H9 (cell line): ENCODE measurements at places on chromosomes 4 and X. TPM values are rescaled to one million over a fixed set of nuclear protein-coding genes. Genes with fewer than 3 reads are reported as not detected.

DNA sequence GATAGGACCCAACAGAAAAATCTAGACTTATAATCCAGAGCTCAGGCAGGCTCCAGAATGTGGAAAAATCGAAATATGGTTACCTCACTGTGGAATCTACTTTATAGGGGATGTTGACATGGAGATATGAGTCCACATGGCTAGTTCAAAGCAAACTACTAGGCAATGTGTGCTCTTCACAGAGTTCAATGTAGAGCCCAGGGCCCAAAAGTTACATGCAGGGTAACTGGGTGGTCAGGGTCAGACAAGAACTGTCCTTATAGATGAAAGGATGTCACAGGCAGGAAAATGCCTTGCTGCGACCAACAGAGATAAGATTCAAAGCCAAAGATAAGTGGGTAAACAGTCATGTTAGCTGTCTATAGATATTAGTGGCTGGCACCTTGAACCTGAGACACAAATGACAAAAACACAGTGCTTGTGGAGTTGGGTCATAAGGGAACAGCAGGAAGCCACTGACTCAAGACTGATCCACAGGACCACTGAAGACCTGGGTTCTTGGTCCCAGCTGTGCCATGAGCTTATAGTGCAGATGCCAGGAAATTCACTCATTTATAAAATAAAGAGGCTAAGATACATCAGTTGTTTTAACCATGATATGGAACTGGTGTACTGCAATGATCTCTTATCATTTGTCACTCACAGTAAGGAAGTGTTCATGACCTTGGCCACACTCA lies 101.7 kb upstream of the MBNL3 start:
- DNase-seq = no peak
- H3K36me3 ChIP-seq = no peaks in the 10 kb centered on the region
- H3K27ac ChIP-seq = no peak overlapping the region

DNA sequence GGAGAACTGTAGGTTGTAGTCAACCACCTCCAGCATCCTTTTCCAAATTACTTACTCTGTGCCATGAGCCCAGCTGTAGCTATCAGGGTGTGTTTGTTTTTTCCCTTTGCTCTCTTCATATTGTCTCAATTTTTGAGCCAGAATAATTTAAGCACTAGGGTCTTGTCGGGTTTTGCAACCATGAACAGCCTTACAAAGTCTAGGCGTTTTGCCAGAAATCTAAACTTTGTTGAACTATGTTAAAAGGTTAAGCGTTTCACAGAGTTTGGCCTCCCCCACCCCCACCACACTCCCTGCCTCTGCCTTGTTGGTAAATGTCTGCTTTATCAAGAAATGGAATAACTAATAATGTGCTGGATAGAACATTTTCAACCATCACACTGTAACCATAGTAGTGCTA lies 190.6 kb upstream of the TTC29 start:
- DNase-seq = no peak
- no peak overlapping the region for H3K4me3 ChIP-seq
- no peaks in the 10 kb centered on the region for H3K4me1 ChIP-seq

DNA sequence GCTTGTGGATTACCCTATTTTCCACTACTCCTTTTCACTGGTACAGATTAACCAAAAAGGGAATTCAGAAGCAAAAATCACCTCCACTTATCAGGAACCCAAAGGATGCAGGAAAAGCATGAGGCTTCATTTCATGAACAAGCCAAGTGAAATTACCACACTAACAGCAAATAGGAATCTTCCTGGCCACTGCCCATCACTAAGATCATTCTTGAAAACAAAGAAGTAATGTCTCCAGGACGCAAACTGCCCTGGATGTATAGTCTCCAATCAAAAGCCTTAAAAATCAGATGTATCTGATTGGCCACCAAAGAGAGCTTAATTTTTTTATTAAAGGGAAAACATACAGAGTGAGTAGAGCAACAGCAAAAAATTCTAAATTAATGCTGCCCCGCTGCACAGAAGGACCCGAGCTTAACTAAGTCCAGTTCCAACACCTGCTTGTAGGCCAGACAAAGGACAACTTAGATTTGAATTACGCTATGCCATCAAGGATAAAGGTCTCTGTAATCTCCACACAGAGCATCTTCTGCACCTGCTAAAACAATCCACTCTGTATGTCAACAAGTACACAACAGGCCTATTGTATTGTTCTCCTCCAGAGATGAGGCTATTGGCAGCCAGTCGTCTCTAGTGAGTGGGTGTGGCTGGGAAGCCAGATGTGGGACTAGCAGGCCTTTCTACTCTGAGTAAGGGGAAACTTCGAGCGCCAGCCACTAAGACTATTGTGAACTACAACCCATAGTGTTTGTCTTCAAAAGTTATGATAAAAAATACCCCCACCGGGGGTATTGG lies 12.4 kb downstream of the ZDHHC9 start:
- H3K36me3 ChIP-seq = peaks cover 10% of the 10 kb centered on the region
- no peaks in the 10 kb centered on the region; the same call in 1 of the 2 replicates for H3K4me1 ChIP-seq
- H3K27ac ChIP-seq = no peak overlapping the region
- H3K4me3 ChIP-seq = no peak overlapping the region

GRCh38 chrX:41963348-41963747 lies 40.0 kb upstream of the CASK start:
- no peaks in the 10 kb centered on the region for H3K27me3 ChIP-seq
- no peaks in the 10 kb centered on the region; the same call in 1 of the 2 replicates for H3K36me3 ChIP-seq
- no peak for DNase-seq
- H3K4me1 ChIP-seq = no peaks in the 10 kb centered on the region
- no peak overlapping the region for H3K4me3 ChIP-seq

- H3K4me3 ChIP-seq = no peak overlapping the region; the same call in 2 of the 3 replicates
- DNase-seq = no peak
- peaks cover 3% of the 10 kb centered on the region for H3K36me3 ChIP-seq
- H3K4me1 ChIP-seq = no peaks in the 10 kb centered on the region
- H3K27ac ChIP-seq = no peak overlapping the region
These were observed 30.4 kb upstream of the TMSB15A start for GRCh38 chrX:102546828-102547493.

DNA sequence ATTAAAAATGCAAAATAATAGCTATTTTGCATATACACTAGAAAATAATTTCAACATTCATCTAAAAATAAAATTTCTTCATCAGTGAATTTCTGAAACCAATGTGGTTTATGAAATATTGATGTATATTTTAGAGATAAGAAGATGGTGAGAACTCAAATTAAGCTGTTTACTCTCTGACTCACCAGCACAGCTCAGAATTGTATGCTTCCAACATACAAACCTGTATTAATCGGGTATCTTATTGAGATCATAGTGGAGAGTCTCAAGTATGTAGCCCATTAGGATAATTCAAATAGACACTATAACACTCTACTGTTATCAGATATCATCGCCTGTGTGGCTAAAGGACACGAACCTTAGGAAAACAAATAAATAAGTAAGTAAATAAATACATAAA lies 899.5 kb upstream of the INTU start:
- H3K27ac ChIP-seq = no peak overlapping the region
- H3K27me3 ChIP-seq = no peaks in the 10 kb centered on the region
- no peaks in the 10 kb centered on the region for H3K36me3 ChIP-seq

DNA sequence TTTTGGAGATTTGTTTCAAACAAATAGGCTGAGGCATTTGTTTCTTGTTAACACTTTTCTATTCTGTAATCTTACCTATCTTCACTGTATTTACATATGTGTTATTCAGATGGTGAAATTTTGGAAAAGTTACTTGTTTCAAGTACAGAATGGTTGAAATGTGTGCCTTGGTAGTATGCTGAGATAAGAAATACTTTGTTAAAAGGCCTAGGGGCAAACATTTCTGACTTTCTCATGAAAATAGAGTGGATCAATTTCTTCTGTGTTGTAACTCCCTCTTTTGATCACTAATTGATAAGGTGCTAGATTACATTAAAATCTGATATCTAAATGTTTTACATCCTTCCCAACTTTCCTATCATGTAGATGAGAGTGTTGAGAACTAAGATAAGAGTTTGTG lies 18.1 kb downstream of the USO1 start:
- no peak for DNase-seq
- H3K36me3 ChIP-seq = peaks cover 9% of the 10 kb centered on the region; the same call in 1 of the 2 replicates
- H3K4me1 ChIP-seq = no peaks in the 10 kb centered on the region

GRCh38 chr4:7186031-7186430 lies 6.3 kb upstream of the SORCS2 start:
- no peak overlapping the region for H3K4me3 ChIP-seq
- no peaks in the 10 kb centered on the region for H3K4me1 ChIP-seq
- peak; percentile 55 for DNase-seq
- no peaks in the 10 kb centered on the region for H3K36me3 ChIP-seq
- H3K27me3 ChIP-seq = no peaks in the 10 kb centered on the region
- no peak overlapping the region for H3K27ac ChIP-seq

- H3K36me3 ChIP-seq = no peaks in the 10 kb centered on the region
- no peaks in the 10 kb centered on the region for H3K4me1 ChIP-seq
- H3K27ac ChIP-seq = no peak overlapping the region
- DNase-seq = no peak
These were observed 495.6 kb upstream of the ZFP42 start for GRCh38 chr4:187499956-187500355.

DNA sequence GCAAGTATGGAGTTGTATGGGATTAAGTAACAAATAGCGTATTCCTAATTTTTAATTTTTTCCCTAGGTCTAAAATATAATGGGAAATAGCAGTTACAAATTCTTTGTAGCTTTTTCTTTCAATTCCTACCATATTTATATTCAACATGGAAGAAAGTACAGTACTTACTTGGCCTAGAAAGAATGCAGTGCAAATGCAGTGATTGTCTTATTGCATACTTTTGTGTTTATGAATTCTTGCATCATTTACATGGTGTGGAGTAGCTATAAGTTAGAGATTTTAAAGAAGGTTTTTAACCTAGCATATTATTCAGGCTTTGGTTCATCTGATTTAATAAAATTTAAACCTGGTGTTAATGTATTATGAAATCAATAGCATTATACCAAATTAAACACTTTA lies 263.3 kb downstream of the BMPR1B start:
- no peak overlapping the region for H3K4me3 ChIP-seq
- no peaks in the 10 kb centered on the region for H3K27me3 ChIP-seq
- no peak for DNase-seq
- H3K27ac ChIP-seq = no peak overlapping the region
- H3K4me1 ChIP-seq = no peaks in the 10 kb centered on the region

GRCh38 chrX:16869393-16870094 lies 618 bp downstream of the RBBP7 start:
- H3K36me3 ChIP-seq = peaks cover 35% of the 10 kb centered on the region
- H3K27ac ChIP-seq = peak overlapping the region; percentile 90
- H3K4me3 ChIP-seq = peak overlapping the region; percentile 98
- peaks cover 2% of the 10 kb centered on the region; the same call in 1 of the 2 replicates for H3K4me1 ChIP-seq
- peak; percentile 58 for DNase-seq

DNA sequence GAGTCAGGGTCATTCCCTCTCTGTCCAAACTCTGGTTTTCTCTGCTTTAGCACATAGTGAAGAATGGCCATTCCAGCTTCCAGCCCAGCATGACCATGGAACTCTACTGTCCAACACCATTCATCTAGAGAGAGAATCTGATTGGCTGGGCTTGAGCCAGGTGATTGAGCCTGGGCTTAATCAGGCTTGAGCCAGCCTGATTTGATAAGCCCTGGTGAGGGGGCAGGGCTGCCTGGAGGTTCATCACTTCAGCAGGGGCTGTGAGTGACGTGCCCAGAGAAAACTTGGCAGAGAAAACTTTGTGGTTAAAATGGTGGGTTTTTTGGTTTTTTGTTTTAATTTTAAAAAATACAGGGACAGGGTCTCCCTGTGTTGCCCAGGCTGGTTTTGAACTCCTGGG lies 62.5 kb downstream of the KIAA0232 start:
- peaks cover 35% of the 10 kb centered on the region for H3K36me3 ChIP-seq
- DNase-seq = no peak
- no peaks in the 10 kb centered on the region for H3K27me3 ChIP-seq
- no peak overlapping the region for H3K4me3 ChIP-seq
- H3K4me1 ChIP-seq = peaks cover 11% of the 10 kb centered on the region
- no peak overlapping the region for H3K27ac ChIP-seq

- no peak overlapping the region for H3K4me3 ChIP-seq
- H3K36me3 ChIP-seq = no peaks in the 10 kb centered on the region; the same call in 1 of the 2 replicates
- no peaks in the 10 kb centered on the region for H3K4me1 ChIP-seq
- H3K27ac ChIP-seq = no peak overlapping the region
- no peaks in the 10 kb centered on the region for H3K27me3 ChIP-seq
- DNase-seq = no peak
These were observed 29.8 kb downstream of the DCAF8L2 start for GRCh38 chrX:27619975-27620374.

DNA sequence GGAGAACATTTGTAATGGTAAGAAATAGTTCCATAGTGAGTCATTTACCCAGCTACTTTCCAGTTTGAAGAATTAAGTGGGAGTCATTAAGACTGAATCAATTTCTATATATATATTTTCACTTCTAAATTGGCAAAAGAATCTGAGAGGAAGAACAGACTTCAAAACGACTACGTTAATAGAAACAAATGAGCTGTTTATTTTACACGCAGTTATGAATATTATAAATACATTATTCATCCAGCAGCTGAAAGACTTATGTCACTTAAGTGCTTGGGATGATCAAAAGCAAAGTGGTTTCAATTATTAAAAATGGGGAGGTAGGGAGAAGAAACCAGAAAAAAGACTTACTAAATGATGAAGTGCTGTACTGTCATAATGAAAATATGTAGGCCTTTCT lies 260.5 kb upstream of the DDX53 start:
- no peaks in the 10 kb centered on the region for H3K36me3 ChIP-seq
- no peak overlapping the region for H3K27ac ChIP-seq
- DNase-seq = no peak
- H3K4me1 ChIP-seq = no peaks in the 10 kb centered on the region
- H3K27me3 ChIP-seq = no peaks in the 10 kb centered on the region

DNA sequence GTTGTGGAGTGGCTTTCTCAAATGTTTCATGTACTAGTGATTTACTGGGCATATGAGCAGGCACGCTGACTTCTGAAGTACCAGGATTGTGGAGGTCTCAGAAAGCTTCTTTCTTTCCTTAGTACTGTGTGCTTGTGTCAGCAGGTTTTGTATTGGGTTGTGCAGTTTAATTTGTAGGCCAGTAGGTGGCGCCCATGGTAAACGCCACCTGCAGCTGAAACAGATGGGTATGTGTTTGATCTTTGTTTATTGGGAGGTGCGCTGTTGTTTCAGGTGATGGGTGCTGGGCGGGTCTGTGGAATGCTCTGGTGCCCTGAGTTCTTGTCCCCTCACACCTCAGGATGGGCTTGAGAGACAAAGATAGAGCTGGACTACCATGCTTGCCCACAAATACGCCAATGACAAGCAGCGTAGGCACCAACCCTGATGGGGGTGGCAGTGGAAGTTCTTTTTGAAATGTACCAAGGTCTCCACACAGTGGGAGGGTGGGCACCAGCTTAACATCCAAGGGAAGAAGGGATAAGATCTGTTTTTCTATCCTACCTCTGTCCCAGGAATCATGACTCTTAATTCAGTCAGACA lies 141.5 kb downstream of the RPS6KA6 start:
- H3K27ac ChIP-seq = no peak overlapping the region
- H3K4me1 ChIP-seq = no peaks in the 10 kb centered on the region
- no peak overlapping the region for H3K4me3 ChIP-seq
- peaks cover 3% of the 10 kb centered on the region; the same call in 1 of the 2 replicates for H3K36me3 ChIP-seq

- H3K36me3 ChIP-seq = peaks cover 11% of the 10 kb centered on the region
- peaks cover 4% of the 10 kb centered on the region; the same call in 1 of the 2 replicates for H3K4me1 ChIP-seq
- H3K4me3 ChIP-seq = no peak overlapping the region
- peak overlapping the region; percentile 98 for H3K27ac ChIP-seq
- no peaks in the 10 kb centered on the region for H3K27me3 ChIP-seq
These were observed 199.5 kb upstream of the DIPK2B start for GRCh38 chrX:45400027-45400779.

GRCh38 chr4:141642711-141643110 lies 6.3 kb downstream of the IL15 start:
- H3K27ac ChIP-seq = no peak overlapping the region
- no peaks in the 10 kb centered on the region for H3K27me3 ChIP-seq
- DNase-seq = no peak

Gene GABRB1
- 0.39 TPM in 1 of 2 replicates, not detected in the other for total RNA-seq

Gene FATE1
- not detected in 2 replicates for total RNA-seq

Gene PGAM4
- 0.52 TPM in 1 of 2 replicates, not detected in the other for total RNA-seq

Gene CFAP99
- total RNA-seq = 0.13 and 0.35 TPM in 2 replicates

Gene FGFR3
- total RNA-seq = 75.7 and 81.2 TPM in 2 replicates

Gene LIN54
- total RNA-seq = 16.3 and 16.9 TPM in 2 replicates

Gene C4orf54
- total RNA-seq = not detected in 2 replicates

Gene DMRTC1
- not detected in 2 replicates for total RNA-seq
